A549 (cell line): ENCODE measurements at places on chromosomes 4 and X. TPM values are rescaled to one million over a fixed set of nuclear protein-coding genes. Genes with fewer than 3 reads are reported as not detected.

- DNase-seq = no peak
Observed at GRCh38 chrX:134010690-134011089, 25.3 kb upstream of the GPC3 start.

GRCh38 chrX:64894454-64895038, 81.7 kb downstream of the ZC4H2 start:
- peak; percentile 4 for DNase-seq

DNA sequence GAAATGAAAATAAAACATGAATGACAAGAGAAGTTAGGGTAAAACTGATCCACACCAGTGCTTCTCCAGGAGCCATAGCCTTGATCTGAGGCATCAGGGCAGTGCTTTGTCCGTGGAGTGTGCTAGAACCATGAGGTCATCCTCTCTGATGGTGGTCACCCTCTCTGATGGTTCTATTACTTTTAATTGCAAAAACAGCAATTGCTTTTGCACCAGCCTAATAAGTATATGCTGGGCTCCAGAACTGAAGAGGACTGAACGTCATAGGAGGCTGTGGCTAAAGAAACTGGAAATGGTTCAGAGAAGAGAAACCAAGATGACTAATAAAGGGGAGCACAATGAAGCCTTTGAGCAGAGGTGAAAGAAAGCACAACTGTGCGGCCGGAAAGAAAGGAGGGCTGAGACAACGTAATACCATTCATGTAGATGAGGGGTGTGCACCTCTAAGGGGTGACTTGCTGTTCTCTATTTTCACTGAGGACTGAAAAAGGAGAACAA, 17.0 kb upstream of the TMEM154 start:
- DNase-seq = no peak

DNA sequence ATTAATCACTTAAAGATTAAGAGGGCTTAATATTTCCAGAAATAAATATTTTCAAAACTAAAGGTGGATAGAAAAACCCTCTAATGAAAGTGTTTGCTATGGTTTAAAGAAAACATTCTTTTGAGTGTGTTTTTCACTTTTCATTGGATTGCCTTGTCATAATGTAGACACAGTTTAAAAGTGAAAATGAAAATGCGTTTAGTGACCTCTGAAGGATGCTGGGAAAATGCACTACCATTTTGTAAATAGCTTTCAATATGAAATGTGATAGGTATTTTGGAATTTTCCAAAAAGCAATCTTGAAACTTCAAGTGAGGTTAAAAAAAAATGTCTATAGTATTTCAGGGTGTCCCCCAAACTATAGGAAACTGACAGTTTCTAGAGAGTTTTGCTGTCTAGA, 642.2 kb downstream of the C4orf33 start:
- DNase-seq = peak; percentile 0

DNA sequence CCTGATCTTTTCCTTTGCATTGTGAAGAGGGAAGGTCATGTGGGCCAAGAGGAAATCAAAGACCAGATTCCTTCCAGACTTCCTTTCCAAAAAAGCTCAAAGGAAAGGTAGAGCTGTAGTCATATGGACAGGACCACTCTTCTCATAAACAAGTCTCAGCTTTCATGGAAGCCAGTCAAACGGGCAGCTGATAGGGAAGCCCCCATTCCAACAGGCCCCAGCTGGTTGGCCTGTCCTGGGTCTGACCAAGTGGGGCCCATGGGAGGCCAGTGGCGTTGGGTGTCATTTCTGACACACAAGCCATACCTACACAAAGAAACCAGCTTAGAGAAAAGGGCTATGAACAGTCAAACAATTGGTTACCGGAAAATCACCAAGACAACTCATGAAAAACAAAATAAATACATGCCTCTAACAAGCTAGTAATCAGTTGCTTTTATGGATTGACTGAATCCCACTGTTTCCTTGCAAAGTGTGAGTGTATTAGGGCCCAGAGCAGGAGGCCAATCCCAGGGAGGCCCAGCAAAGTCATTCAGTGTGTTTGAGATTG, 149.6 kb upstream of the MAMLD1 start:
- DNase-seq = no peak

DNA sequence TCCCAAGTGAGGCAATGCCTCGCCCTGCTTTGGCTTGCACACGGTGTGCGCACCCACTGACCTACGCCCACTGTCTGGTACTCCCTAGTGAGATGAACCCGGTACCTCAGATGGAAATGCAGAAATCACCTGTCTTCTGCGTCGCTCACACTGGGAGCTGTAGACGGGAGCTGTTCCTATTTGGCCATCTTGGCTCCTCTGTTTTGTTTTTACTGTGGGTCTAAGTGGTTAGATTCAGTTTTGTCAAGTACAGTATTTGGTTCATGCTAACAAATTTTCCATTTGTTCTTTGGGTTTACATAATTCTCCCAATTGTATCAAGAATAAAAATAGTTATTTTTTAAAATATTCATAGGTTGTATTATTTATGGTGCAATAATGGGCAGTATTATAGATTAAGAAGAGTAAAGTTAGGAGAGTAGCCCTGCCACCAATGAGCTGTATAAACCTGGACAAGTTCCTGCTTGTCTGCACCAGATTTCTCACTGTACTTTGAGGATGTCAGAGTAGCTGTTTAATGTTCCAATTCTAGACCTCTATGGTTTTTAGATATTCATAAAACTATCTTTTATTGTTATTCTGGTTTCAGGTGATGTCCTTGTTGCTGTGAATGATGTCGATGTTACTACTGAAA, 23.4 kb downstream of the INTU start:
- no peak for DNase-seq

DNA sequence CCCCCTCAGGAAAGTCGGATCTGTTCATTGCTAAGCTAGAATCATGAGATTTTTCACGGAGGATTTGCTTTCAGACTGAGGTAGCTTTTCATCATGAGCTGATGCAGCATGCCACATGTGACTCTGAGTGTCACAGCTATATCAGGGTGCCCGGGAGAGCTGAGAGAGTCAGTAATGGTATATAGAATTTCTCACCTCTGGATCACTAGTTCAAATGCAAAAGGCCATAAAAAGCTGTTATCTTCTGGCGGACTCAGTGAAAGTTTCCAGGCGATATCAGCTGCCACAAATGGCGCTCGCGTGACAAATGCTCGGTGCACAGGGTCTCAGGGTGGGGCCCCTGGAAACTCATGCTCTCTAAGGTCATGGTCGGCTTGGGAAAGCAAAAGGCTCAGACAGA, 150.1 kb downstream of the DHX15 start:
- DNase-seq = no peak

DNA sequence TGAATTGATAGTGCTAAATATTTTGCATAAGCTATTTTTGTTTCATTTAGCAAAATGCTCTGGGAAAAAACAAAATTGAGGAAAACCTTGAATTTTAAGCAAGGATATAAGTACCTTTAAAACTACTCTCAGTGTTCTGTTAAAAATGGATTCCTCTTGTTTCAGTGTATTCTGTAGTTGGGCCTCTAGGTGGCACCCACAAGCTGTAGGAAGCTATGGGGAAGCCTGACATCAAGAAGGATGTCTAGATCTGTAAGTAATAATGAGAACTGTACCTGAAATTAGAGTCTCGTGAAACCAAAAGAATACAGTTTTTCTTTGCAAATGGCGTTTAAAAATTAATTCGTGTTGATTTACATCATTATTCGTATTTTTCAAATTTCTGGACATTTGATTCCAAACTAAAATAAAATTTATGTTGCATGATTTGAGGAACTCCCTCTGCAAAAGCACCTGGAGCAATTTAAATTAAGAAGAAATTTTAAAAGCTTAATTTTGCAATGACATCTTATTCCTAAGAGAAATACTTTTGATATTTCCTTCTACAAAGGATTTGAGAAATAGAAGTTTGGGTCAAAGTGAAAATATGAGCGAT, 51.2 kb downstream of the TMPRSS11E start:
- peak; percentile 80 for DNase-seq

Gene COX7B2
- not detected in 3 replicates for polyA plus RNA-seq

Gene PCDH7
- polyA plus RNA-seq = 0.04 TPM in 2 of 3 replicates, not detected in the other

Gene PAGE2
- polyA plus RNA-seq = not detected in 3 replicates

Gene IBSP
- polyA plus RNA-seq = not detected in 3 replicates

Gene TCEAL2
- not detected in 3 replicates for polyA plus RNA-seq

Gene NEIL3
- 22.1 to 25.8 TPM (median 23.4 TPM) in 3 replicates for polyA plus RNA-seq

Gene SOWAHB
- 0.03 to 0.08 TPM (median 0.04 TPM) in 3 replicates for polyA plus RNA-seq
